ENCODE measurements at places on chromosomes 11 and 22.

DNA sequence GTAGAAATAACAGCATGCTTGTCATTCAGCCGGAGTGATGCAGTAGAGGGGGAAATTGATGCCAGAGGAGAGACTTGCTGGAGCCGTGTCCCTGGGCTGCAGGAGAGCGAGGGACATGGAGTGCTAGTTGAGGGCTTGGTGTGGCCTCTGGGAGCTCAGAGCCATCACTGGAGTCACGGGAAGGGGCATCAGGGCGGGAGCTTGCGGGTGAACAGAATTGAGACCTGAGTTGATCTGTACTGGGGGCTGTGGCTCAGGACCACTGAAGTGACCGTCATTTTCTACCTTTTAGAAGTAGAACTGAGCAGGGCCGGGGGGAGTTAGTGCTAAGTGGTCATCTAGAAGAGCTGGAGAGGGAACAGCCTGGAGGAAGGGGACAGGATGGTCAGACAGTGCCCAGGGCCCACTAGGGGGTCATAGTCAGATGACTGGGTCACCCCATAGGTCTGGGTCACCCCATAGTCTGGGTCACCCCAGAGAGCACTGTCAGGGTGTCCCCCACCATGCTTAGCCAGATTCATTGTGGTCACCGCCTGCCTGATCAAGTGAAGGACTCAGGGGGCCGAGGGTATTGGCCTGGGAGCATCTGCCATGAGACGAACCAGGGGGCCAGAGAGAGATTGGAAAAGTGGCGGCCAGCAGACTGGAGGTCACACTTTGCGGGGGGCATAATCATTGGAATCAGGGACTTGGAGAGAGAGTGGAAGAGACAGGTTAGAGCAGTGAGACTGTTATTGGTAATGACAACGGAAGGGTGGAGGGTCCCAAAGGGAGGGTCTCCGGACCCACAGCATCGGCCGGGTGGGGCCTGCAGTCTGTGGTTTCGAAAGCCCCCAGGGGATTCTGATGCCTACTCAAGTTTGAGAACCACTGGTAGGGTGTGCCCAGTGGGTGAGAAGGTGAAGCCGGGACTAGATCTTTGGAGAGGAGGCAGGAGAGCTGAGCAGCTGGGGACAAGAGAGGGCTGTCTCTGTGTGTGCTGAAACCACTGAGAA is 15.2 kb downstream of the RIBC2 start:
- no peak for DNase-seq

DNA sequence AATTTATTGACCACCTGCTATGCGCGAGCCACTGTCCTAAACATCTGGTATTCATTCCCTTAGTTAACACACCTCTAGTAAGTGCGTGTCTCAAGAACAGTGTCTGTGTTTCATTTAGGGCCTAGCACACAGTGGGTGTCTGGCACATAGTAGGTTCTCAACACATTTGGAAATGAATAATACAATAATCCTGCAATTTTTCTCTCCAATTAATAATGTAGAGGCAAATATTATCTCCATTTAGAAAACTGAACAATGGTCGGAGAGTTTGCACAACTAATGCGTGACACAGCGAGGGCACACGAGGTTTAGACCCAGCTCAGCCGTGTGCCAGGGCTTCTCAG is 4.0 kb upstream of the NCF4 start:
- DNase-seq, result no peak

DNA sequence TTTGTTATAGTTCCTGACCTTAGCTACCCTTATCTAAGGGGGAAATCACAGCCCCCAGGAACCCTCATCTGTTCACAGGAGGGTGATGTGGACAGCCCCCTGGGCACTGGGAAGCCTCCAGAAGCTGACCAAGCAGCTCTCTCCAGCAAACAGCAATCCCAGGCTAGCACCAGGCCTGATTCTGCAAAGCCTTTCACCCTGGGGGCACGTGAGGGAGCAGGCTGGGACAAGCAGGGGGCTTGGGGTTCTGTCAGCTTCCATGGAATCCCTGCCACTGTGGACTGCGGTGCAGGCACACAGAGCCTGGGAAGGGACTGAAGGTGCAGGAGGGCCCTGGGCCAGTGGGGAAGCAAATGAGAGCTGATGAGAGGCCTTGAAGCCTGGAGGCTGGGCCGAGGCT is 2.1 kb downstream of the PGAP2 start:
- no peak for DNase-seq

DNA sequence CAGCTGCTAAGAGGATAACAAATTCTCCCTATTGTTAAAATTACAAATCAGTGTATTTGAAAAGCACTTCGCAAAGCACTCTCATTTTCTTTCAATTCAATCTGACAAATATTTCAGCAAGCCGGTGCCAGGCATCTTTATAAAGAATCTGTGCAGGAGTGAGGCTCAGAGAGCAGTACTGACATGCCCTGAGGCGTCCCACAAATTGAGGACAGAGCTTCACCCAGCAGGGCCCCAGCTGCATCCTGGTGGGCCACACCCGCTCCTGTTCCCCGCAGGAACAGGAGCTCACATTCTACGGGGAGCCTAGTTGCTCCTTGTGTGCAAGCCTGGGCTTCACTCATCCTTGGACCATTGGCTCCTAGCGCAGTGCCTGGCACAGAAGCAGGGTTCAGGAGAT is 60.9 kb upstream of the EIF3D start:
- no peak for DNase-seq

DNA sequence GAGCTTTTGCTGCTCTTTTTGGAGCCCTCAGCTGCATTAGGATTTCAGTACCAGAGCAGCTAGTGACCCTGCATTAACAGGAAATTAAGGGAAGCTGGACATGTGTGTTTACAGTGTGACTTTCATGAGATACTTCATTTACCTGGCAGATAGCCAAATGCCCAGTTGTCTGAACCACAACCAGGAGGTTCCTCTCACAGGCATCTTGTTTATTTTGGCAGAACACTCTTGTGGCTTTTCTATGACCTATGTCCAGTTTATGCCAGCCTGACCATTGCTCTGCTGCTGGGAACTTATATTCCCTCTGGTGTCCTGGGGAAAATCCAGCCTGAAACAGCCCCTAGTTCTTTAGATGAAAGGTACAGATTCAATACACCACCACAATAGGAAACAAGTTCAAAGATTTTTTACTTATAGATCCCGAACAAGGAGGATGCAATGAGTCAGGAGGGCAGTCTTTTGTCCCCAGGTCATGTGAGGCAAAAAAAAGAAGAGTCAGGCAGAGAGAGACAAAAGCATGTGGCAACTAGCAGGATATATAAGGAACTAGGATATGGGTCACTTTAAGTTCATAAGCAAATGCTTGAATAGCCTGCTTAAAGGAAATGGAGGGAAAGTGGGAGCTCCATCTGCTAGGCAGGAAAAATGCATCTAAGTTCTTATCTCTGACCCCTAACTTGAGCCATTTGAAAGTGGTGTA is 379.3 kb downstream of the INSC start:
- DNase-seq, result peak; percentile 58

DNA sequence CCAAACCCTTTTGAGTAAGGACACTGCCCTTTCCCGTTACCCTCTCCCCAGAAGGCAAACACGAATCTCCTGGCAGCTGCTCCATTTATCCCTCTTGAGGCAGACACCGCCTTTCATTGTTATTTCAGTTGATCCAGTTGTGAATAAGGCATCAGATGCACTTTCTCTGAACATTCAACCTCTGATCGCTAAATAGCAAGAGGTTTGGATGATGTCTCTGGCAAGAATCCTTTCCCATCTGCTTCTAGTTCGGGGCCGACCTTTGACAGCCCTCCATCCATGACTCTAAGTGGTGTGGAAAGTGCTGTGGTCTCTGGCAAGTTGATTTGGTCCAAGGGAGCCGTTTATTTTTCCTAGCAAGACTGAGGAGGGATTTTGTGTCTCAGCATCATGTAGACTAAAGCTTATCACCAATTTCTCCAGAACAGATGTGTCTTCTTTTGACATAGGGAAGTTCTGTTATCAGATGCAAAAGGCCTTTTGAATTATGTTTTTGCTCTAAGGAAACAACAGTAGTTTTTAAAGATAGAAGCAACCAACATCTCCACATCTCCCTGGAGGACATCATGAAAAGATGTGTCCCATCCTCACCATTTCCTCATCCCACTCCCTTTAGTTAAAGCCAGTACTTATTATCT is 123.6 kb downstream of the CCDC34 start:
- no peak for DNase-seq

- no peak for DNase-seq
Measured at GRCh38 chr11:130151196-130151595, 8.4 kb upstream of the ST14 start.

DNA sequence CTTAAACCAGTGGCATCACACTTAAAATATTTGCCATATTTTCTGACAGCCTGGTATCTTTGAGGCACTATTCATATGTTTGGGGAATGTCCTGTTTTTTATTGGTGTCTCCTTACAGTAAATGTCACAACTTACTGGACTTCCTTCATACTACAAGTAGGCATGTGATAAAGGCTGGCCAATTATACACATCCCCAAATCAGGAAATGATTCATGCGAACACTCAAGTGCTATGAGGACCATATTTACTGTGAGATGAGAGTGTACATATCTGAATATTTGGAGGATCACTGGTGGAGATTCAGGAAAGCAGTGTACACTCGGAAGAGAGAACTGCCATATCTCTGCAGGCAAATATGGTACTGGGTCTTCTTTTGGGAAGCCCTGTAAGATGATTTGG is 913.8 kb upstream of the CHORDC1 start:
- no peak for DNase-seq

DNA sequence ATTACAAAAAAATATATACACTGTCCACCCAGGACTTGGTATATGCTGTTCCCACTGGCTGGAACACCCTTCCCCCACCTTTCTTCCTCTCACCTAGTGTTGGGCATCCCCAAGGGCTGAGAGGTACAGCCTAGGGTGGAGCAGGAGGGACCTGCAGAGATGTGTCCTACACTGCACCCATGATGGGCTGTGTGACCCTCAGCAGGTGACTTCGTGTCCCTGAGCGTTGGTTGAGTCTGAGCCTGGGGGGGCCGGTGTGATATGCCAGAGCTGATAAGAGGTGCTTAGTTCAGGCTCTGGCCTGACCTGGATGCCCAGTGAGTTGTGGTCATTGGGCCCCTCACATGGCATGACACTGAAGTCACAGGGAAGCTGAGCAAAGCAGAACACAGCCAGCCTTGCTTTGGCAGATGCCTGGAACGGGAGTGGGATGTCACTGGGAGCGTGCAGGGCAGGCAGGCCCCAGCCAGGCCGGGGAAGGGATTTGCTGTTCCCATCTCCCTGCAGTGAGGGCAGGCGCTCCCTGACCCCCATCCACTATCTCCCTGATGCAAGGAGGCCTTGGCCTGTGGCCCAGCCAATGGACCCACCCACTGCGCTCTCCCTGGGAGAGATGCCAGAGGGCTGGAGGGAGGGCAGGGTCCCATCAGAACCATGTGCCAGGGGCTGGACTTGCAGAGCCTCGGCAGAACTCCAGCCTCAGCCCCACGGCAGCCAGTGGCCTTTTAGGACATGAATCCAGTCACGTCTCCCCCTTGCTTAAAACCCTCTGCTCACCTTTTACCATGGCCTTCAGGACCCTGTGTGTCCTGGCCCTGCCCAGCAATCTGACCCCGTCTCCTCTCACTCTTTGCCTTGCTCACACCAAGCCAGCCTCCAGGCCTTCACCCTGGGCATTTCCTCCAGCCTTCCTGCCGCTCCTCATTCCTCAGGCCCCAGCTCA is 138.9 kb downstream of the MN1 start:
- DNase-seq, result no peak

DNA sequence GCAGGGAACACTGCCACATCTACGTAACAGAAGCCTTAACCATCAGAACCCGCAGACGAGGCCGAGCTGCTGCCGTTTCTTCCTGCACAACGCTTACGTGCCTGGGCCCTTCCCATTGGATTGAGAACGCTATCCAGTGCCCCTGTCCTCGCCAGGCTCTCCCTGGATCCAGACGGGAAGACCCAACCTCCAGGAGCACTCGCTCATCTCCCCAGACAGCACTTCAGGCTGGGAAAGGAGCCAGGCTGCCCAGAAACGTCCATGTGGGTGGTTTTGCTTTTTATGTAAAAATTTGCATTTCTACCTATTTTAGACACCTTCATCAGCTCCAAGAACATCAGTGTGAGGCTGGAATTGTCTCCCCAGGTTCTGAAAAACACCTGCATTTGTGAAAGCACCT is 7.3 kb upstream of the CRYBB3 start:
- DNase-seq, result no peak

GRCh38 chr22:45686836-45687235 is 15.2 kb downstream of the ATXN10 start:
- DNase-seq, result no peak

- no peak for DNase-seq
Measured at GRCh38 chr11:96367342-96367741, 22.4 kb downstream of the CCDC82 start.

- no peak for DNase-seq
Measured at GRCh38 chr11:118068206-118068944, 8.5 kb upstream of the TMPRSS4 start.

All from NCI-H2029 (cell line).